ENCODE measurements at places on chromosomes 11 and 22.

DNA sequence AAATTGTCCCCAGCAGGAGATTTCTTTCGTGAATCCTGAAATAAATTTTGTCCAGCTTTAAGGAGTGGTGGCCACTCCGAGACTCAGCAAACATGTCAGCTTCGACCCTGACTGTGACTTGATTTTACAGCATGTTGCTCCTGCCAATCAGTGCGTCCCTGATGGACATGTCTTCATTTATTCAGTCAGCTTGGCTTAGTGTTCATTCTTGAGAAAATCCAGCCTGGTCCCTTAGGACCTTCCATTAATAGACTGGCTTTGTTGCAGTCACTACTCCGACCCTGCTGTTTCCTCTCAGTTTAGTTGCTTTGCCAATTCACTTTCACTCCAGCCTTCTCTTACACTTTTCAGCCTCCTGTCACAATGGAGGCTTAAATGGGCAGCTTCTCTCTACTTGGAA is 30.5 kb downstream of the TMPRSS5 start:
- no peak for DNase-seq

GRCh38 chr11:11387622-11388305 is 34.7 kb upstream of the CSNK2A3 start:
- DNase-seq = no peak

DNA sequence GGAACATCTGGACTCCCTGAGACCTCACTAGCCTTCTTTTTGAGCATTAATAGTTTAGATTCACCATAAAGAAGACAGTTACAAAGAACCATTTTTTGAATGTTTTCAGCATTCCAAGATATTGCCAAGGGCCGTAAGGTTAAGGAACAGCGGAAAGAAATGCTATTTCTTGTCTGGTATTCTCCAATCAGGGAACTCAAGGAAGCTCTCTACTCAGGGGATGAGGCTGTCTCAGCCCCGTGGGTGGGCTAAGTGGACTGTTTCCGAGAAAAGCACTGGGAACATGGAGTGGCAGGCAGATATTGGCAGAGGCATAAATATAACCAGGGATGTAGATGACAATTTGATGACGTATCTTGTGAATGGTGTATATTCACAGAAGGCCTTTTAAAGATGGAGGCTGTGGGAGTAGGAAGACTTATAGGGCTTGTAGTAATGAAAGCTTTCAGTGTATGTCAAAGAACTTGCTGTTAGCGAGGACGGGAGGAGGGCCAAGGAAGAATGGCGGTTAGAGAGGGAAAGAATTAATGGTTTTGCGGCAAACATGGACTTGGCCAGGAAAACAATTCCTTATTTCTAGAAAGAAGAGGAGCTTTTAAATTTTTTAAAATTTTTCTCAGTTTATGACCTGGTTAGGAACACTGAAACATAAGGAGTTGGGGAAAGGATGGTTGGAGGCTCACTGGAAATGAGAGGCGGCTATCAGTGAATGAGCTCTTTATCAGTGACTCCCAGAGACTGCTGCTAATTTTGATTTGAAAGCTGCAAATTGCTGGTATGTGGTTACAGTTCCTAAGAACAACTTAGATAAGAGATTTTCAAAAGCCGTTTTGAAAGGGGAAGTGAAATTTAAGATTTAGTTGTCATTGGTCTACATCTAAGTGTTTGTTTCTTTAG is 64.6 kb downstream of the ST3GAL4 start:
- DNase-seq = no peak

DNA sequence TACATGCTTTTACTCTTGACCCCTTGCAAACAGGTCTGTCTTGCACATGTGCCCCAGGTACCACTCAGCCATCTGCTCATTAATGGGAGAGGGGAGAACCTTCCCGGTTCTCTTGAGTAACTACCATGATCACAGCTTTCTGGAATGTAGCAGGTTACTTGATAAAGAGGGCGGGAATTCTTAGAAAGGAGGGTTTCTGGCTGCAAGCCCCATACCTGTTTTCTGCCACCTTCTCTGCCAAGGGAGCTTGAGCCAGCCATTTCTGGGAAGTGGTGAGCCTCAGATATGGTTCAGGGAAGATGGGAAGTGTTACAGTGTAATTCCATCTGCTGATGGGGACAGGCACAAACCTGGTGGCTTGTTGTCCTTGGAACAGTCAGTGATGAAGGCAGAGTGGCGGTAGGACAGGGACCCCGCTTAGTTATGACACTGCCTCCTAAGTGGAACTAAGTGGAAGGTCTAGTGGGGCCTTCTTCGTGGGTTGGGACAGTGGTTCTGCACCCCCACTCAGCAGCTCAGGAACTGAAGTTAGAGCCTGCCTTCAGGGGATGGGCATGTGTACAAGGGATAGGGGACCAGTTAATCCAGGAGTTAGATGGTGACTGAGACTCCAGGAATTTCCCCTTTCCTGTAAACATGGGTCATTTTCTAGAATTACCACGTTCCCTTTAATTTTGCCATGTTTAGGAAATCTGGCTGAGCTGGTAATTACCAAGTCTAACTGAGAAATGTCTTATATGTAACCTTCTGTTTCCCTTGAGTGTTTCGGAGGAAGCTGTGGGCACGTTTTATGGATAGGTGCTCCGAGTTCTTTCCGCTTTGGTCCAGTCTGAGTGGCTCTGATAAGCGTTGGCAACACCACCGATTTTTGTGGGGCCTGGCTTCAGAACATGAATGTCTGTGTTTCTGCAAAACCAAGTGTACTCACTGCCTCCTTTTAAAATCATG is 35.3 kb downstream of the BCR start:
- no peak for DNase-seq

- no peak for DNase-seq
Observed at GRCh38 chr11:132349811-132350733, 979.7 kb downstream of the NTM start.

DNA sequence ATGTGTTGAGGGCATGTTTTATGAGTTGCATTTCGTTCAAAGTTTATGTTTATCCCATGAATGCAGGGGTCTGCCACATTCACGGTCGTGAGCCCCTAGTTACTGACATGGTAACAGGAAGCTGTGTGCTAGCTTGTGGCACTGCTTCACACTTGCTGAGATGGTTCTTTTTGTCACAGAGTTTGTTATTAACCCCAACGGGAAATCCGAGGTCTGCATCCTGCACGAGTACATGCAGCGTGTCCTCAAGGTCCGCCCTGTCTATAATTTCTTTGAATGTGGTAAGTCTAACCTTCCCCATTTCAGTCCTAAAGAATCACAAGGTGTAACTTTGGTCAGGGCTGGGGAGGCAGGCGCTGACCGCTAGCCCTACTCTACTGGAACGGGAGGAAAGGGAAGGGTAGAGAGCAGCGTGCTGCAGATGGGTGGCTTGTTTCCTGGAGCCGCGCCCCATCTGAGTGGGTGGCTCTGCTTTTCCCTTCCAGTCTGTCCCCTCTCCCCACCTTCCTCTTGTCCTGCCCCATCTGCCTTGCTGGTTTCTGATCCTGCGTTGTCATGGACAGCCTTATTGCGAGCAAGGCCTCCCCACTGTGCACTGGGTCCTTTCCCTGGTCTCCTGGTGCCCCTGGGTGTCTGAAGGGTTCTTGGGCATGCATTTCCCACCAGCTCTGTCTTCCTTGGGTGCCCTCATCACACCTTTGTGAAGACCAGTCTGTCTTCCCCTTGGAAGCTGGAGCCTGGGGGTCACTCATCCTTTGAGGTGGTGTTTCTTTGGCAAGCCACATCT is 11.8 kb downstream of the DGCR8 start:
- DNase-seq = no peak

DNA sequence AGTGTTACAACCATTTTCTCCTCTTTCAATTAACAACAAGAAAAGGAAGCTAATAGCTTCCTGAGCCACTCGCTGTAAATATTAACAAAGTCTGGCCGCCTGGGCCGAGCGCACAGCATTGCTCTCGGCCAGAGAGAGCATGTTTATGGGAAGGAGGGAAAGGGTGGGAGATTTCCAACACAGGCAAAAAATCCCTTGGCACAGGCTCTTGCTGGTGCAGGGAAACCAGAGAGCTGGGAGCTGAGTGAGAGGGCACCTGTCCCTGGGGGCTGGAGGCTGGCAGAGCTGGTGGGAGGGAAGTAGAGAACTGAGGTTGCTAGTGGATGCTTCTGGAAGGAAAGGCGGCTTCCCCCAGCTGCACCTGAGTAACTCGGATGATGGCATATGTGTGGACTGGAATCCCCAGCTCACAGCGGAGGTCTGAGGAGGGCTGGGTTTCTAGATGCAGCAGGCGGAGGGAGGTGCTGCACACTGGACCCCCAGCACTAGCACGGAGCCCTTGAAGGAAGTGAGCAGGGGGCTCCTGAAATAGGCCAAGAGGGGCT is 59.6 kb downstream of the FLRT1 start:
- DNase-seq = no peak

- no peak for DNase-seq
Observed at GRCh38 chr22:25833676-25834075, 91.7 kb downstream of the MYO18B start.

- DNase-seq = no peak
Observed at GRCh38 chr11:25855916-25856315, 476.0 kb upstream of the ANO3 start.

DNA sequence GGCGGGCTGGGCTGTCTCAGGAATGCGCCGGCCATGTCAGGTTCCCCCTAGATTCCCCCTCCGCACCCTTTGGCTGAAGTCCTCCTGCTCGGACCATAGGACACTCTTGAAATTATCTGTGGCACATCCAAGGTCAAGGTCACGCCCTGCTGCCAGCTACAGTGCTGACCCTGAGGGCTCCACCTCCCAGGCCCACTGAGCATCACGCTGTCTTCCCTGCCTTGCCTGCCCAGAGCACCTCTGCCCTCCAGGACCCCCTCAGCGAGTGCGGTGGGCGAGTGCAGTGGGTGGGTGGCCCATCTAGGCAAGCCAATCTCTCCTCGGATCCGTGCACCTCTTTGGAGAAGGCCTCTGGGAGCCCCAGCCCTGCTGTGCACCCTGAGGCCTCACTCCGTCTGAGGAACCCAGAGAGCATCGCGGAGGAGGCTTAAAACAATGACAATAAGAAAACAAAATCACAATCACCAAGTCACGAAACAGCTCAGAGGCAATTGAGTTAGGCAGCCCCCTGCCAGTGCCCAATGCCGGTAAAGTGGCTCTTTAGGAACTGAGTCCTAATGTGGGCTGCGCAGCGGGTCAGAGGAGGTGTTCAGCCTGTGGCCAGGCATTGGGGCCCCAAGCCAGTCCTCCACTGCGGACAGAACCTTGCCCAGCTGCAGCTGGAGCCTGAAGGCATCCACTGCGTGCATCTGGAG is 26.5 kb upstream of the CCDC188 start:
- DNase-seq = no peak

DNA sequence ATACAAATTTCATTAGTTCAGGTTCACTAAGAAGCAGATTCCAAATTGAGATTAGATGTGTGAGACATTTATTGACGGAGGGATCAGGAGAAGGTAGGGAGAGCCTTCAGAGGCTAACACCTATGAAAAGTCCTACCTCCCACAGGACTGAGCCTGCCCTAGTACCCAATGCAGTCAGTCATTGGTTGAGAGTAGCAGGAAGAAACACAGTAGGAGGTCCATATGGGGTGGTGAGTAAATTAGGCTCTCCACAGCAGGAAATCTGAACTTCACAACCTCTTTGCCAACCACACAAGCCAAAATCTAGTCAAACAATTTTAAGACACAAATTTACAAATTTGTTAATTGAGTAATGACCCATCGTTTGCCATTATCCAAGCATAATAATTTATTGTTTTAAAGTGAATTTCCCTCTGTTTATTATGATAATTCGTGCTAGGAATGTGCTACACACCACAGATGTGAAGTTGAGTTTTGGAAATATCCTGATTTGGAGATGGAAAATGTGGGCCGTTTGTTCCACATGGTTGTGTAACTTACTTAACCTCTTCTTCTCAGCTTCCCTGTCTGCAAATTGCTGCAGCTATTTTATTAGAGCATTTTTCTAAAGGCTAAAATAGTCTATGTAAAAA is 542.1 kb downstream of the ETS1 start:
- DNase-seq = no peak

- no peak for DNase-seq
Observed at GRCh38 chr11:131668500-131669400, 298.3 kb downstream of the NTM start.

DNA sequence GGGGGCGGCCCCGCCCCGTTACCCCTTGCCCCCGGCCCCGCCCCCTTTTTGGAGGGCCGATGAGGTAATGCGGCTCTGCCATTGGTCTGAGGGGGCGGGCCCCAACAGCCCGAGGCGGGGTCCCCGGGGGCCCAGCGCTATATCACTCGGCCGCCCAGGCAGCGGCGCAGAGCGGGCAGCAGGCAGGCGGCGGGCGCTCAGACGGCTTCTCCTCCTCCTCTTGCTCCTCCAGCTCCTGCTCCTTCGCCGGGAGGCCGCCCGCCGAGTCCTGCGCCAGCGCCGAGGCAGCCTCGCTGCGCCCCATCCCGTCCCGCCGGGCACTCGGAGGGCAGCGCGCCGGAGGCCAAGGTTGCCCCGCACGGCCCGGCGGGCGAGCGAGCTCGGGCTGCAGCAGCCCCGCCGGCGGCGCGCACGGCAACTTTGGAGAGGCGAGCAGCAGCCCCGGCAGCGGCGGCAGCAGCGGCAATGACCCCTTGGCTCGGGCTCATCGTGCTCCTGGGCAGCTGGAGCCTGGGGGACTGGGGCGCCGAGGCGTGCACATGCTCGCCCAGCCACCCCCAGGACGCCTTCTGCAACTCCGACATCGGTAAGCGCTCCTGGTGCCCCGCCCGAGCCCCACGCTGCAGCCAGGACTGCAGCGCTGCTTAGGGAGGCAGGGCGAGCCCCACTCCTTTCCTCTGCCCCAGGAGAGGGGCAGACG is at the start of gene TIMP3:
TIMP3 (plus strand) TSS at position 169 of the 700 bp plus-strand sequence; CDS start at position 466, 297 bp downstream.
- DNase-seq = no peak

- no peak for DNase-seq
Observed at GRCh38 chr11:64887234-64887756, 8.9 kb upstream of the EHD1 start.

DNA sequence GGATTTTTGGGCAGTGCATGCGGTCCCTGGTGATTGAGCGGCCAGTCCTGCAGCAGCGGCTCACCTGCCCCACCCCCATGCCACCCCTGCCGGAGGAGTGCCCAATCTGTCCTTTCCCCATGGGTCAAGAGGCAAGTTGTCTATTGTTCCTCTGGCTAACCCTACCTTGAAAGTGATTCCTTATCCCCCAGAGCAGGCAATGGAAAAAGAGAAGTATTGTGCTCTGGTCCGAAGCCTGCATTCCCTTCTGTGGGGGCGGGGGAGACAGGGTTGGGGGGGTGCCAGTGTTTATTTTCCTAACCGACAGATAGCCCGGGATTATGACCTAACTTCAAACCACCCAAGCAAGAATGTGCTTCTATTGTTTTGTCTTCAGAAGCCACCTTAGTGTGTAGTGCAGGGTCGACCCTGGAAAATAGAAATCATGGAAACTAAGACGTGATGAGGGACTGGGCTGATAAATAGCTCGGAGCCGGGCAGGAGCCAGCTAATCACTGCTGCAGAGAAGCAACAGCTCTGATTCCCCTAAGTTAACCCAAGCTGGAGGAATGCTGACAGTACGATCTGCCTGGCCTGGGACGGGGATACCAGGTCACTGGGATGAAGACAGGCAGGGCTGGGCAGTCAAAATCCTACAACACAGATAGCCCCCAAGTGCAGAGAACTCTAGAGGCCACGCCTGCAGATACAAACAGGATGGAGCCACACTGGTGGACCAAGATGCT is 38.7 kb upstream of the ATXN10 start:
- no peak for DNase-seq

DNA sequence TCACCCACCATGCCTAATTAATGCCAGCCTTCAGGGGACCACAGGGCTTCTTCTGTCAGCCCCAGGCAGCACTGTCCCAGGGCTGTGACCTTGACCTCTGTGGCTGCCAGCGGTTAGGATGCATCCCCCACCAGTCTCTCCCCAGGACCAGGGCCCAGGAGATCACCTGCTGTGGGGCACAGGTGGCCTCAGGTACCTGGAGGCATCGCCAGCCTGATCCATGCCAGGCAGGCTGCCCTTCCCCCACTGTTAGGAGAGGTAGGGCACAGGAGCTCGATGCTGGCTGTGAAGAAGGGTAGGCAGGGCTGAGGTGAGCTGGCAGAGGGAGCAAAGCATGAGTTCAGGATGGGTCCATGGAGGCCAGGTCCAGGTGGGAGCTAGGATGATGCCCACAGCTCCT is 16.7 kb upstream of the MDK start:
- no peak for DNase-seq
